Astrocyte (in vitro differentiated cells and primary cell): ENCODE measurements at places on chromosomes 1 and 21.

- H3K4me1 ChIP-seq, result peaks cover 4% of the 10 kb centered on the region
- DNase-seq, result no peak
- H3K4me3 ChIP-seq, result no peak overlapping the region
Measured at GRCh38 chr1:55618199-55618598, 403.0 kb upstream of the USP24 start.

DNA sequence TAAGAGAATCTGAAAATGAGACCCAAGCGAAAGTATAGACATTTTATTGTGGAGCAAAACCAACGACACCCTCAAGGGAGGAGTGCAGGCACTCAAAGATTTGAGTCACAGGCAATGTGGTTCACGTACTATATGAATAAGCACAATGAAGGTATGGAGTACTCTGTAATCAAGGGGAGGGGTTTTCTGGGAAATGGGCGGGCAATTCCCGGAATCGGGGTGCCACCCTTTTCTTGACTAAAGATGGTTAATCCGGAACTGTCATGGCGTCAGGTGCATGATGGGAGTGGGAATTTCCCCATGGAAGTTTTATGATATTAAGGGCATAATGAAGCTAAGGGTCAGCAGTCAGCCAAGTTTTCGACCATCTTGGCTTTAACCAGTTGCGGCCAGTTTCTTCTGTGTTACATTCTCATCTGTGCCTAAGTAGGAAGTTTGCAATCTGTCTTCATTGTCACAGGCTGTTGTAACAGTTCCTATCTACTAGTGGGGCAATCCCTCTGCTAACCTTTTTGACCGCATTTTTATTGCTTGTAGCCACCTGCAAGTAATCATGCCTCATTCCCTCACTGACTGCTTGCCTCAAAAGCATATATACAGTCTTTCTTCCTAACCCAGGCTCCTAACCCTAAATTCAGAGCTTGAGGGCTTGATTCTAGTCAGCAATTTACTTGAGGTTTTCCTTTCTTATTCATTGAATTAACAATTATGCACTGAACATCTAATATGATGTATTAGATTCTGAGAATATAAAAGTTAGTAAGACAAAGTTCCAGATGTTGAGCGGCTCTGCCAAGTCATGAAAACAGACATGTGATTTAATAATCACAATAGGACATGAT, 775 bp upstream of the AIM2 start:
- H3K27me3 ChIP-seq, result peaks cover 8% of the 10 kb centered on the region
- H3K27ac ChIP-seq, result no peak overlapping the region
- H3K36me3 ChIP-seq, result no peaks in the 10 kb centered on the region
- no peak overlapping the region for H3K4me3 ChIP-seq

GRCh38 chr1:226656201-226656600, 82.9 kb downstream of the ITPKB start:
- H3K27me3 ChIP-seq, result no peaks in the 10 kb centered on the region
- H3K36me3 ChIP-seq, result no peaks in the 10 kb centered on the region
- peaks cover 44% of the 10 kb centered on the region for H3K4me1 ChIP-seq
- no peak overlapping the region for H3K4me3 ChIP-seq

GRCh38 chr1:187588917-187589316, 760.2 kb downstream of the PLA2G4A start:
- no peaks in the 10 kb centered on the region for H3K27me3 ChIP-seq
- no peaks in the 10 kb centered on the region for H3K4me1 ChIP-seq
- H3K36me3 ChIP-seq, result no peaks in the 10 kb centered on the region
- DNase-seq, result peak; percentile 8

DNA sequence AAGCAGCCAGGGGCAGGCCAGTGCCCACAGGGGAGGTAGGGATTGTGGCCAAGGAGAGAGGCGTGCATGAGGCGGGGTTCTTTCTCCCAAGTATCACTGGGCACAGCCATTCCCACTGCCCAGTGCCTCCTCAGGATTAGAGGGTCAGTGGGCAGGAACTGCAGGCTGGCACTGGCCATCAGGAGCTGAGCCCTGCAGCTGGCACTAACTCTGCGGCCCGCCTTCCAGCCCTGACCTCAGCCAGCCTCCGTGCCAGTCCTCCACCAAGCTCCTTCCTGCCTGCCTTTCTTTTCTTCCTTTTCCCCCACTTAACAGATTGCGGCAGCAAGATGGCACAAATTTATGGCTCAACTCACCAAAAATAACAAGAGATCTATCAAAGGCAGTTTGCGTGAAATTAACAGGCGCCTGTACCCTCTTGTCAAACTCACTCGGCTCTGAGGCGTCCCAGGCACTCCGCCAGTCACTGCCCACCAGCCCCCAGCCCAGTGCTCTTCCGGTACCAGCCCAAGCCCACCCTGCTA, 11.1 kb downstream of the ADGRB2 start:
- H3K36me3 ChIP-seq, result no peaks in the 10 kb centered on the region
- no peak overlapping the region for H3K27ac ChIP-seq
- H3K4me3 ChIP-seq, result no peak overlapping the region
- peaks cover 23% of the 10 kb centered on the region for H3K4me1 ChIP-seq
- no peak for DNase-seq

GRCh38 chr1:23650344-23650990, 41.1 kb upstream of the RPL11 start:
- H3K36me3 ChIP-seq, result no peaks in the 10 kb centered on the region
- peaks cover 15% of the 10 kb centered on the region for H3K27me3 ChIP-seq
- H3K27ac ChIP-seq, result no peak overlapping the region
- H3K4me3 ChIP-seq, result no peak overlapping the region

- no peaks in the 10 kb centered on the region for H3K27me3 ChIP-seq
- DNase-seq, result peak; percentile 79
- H3K4me3 ChIP-seq, result no peak overlapping the region
- no peaks in the 10 kb centered on the region for H3K36me3 ChIP-seq
Measured at GRCh38 chr1:119815361-119815760, 4.1 kb upstream of the REG4 start.

DNA sequence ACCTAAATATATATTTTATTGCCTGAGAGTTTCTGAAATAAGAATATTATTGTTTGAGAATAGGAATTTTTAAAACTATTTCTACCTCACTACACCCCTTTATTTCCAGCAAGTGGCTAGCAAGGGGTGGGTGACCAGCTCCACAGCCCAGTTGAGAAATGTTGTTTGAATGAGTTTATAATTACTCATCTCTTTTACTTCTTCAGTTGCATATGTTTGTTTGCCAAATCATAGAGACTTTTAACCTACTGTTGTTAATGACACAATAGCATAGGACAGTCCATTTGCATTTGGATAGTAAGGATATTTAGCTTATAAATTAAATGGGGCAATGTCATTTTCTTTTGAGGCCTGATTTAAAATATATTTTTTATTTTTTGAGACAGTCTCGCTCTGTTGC, 127.8 kb downstream of the NRDC start:
- H3K27me3 ChIP-seq, result no peaks in the 10 kb centered on the region
- H3K4me1 ChIP-seq, result no peaks in the 10 kb centered on the region
- no peak overlapping the region for H3K27ac ChIP-seq
- H3K36me3 ChIP-seq, result peaks cover 21% of the 10 kb centered on the region

DNA sequence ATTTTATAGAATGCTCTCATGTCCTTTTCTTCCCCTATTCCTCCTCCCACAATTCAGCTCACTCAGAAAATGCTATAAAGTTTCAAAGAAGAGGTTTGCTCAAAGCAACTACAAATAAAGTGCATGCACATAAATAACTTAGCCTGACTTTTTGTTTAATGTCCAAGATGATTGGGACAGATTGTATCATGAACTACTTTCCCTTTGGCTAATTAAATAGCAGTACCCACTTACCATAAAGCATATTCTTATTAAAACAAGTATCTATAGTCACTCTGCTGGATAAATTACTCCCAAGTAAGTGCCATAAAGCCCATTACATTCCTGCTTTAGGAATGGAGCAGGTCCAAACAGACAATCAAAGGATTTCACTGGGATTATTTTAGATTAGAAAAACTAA, 576.0 kb downstream of the LMO4 start:
- DNase-seq, result no peak
- no peaks in the 10 kb centered on the region for H3K27me3 ChIP-seq
- no peak overlapping the region for H3K27ac ChIP-seq

GRCh38 chr1:58785442-58786058, 1.7 kb upstream of the JUN start:
- H3K4me1 ChIP-seq, result peaks cover 12% of the 10 kb centered on the region
- H3K27ac ChIP-seq, result peak overlapping the region; percentile 98
- DNase-seq, result peak; percentile 60
- peak overlapping the region; percentile 87 for H3K4me3 ChIP-seq

- no peak for DNase-seq
- no peaks in the 10 kb centered on the region for H3K36me3 ChIP-seq
- no peak overlapping the region for H3K27ac ChIP-seq
- no peak overlapping the region for H3K4me3 ChIP-seq
Measured at GRCh38 chr1:217389895-217390294, 241.0 kb downstream of the GPATCH2 start.

DNA sequence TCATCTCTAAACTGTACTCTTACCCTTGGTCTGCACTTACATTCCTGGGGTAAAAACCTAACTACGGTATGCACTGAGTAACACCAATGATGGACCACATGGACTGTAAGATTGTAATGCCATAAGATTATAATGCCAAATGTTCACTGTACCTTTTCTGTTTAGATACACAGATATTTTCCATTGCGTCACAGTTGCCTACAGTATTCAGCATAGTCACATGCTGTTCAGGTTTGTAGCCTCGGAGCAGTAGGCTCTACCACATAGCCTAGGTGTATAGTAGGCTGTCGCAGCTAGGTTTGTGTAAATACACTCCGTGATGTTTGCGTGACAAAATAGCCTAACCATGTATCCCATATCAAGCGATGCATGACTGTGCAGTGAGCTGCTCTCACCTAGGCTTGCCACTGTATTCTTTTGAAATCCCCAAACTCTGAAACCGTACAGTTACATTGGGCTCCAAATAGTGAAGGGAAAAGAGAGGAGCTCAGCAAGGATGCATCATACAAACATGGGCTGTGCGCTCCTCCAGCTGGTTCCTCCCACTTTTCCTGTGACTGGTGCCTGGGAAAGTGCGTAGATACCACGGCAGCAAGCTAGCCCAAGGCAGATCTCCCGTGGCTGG, 35.2 kb downstream of the CFAP57 start:
- peak; percentile 14 for DNase-seq
- H3K27me3 ChIP-seq, result no peaks in the 10 kb centered on the region
- no peaks in the 10 kb centered on the region for H3K36me3 ChIP-seq
- H3K4me3 ChIP-seq, result peak overlapping the region; percentile 34
- H3K4me1 ChIP-seq, result peaks cover 26% of the 10 kb centered on the region
- peak overlapping the region; percentile 94 for H3K27ac ChIP-seq

DNA sequence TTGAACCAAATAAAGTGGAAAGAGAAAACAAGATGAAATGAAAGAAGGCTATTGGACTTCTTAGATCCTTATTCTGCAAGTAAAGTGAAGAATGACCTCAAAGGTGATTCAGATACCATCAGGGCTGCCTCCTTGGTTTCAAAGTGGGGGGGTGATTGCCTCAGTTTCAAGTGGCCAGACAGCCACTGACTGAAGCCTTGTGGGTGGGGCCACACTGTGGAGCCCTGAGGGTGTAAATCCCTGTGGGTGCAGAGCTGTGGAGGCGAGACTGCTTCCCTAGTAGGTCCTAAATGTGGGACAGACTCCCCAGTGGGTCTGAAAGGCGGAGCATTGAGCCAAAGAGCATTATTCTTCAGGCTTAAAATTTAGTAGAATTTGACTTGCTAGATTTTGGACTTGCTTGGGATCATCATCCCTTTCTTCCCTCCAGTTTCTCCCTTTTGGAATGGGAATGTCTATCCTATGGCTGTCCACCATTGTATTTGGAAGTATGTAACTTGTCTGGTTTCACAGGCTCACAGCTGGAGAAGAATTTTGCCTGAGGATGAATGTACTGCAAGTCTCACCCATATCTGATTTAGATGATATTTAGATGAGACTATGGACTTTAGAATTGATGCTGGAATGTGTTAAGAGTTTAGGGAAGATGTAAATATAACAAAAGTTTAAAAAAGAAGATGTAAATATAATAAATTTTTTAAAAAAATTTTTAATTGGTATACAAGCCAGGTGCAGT, 71.6 kb upstream of the SOX13 start:
- no peak for DNase-seq
- H3K27me3 ChIP-seq, result no peaks in the 10 kb centered on the region
- H3K4me1 ChIP-seq, result no peaks in the 10 kb centered on the region
- no peaks in the 10 kb centered on the region for H3K36me3 ChIP-seq

DNA sequence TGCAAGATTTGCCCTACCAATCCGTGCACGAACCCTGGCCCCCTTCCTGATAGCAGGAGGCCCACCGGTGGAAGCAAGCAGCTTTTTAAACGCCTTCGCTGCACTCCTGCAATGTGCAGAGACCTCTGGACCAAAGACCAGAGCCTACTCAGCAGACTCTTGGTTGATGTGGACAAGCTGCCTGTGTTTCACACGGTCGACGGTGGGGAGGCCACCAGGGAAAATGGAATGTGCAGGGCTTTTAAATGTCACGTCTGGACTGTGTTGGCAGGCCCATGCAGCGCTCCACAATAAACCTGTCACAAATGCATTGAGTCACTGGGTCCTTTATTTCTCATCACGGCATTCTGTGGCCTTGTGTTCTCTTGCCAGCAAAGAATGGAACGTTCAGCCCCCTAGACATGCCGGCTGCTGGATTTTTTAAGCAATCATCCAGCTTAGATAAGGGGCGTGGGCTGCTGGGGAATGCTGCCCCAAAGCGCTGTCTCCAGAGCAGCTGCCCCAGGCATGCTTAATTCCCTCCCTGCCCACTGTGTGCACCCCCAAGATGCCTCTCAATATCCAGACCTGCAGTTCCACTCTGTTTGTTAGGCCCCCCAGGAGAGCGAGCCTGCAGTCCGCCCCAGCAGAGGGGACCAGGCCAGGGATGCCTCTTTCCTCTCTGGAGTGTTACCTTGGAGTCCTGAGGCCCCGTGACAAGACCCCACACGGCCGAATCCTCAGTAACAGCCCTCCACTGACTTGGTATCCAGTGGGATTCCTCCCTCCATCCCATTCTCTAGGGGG, 71.3 kb downstream of the ATP5PO start:
- H3K27me3 ChIP-seq, result no peaks in the 10 kb centered on the region
- H3K36me3 ChIP-seq, result no peaks in the 10 kb centered on the region
- H3K4me3 ChIP-seq, result no peak overlapping the region
- H3K4me1 ChIP-seq, result peaks cover 11% of the 10 kb centered on the region
- H3K27ac ChIP-seq, result no peak overlapping the region
- DNase-seq, result peak; percentile 56

GRCh38 chr1:110647254-110647891, 27.4 kb downstream of the KCNA3 start:
- peak; percentile 30 for DNase-seq
- peaks cover 3% of the 10 kb centered on the region for H3K4me1 ChIP-seq
- no peaks in the 10 kb centered on the region for H3K36me3 ChIP-seq
- H3K4me3 ChIP-seq, result no peak overlapping the region
- H3K27me3 ChIP-seq, result no peaks in the 10 kb centered on the region
- H3K27ac ChIP-seq, result no peak overlapping the region
